ENCODE measurements at places on chromosomes 2 and 18.

DNA sequence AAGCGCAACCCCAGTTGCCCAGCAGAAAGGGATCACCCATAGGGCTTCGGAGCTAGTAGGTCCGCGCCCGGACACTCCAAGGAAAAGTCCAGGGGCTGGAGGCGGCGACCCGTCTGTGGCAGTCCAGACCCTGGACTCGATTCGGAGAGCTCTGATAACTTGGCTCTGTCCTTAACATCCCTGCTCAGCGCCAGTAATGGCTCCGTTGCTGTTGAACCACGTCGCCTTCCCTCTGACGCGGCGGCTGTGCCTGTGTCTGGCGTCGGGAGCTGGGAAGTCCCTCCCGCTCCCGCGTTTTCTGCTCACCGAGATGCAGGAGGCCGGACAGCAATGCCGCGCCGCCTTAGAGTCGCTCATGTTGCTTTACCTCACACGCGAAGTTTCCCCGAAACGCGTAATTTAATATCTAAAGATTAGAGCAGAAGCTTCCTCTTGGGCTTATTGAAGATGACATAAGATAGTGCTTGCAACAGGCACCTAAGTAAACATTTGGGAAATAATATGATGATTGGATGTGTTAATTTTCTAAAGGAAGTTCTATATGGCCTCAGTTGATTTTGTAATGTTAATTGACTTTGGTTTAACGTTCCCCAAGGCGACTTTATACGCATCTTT lies 1.3 kb upstream of the ZBTB14 start:
- peak; percentile 25 for DNase-seq

DNA sequence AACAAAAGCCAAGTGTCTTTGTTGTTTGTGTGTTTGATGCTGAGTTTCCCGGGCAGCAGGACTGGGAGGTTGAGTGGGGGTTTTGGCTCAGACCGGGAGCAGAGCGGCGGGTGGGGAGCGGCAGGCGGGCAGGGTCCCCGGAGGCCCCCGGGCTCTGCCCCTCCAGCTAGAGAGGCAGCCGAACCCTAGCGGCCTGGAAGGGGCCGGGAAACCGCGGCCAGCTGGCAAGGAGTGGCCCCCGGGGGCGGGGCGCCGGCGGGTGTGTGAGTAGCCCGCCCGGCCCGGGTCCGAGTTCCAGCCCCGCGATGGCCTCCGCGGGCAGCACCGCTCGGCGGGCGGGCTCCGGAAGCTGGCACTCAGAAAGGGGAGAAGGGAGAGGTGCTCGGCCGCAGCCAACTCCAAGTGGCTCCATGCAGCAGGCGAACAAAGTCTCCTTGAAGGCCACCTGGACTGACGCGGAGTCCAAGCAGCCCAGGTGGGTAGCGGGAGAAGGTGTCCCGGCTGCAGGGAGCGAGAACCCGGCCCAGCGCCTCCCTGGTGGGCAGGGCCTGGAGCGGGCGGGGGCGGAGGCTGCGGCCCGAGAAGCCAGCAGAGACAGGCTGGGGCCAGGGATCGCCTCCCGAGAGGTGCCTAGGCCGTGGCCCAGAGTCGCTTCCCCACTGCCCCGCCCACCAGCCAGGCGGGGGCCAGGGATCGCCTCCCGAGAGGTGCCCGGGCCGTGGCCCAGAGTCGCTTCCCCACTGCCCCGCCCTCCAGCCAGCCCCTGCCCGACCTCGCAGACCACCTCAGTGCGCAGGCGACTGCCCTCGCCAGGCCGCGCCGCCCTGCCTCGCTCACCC lies at the start of gene ANKRD53:
ANKRD53 (plus strand) TSS at position 290 of the 839 bp plus-strand sequence; CDS start at position 306, 16 bp downstream.
- DNase-seq: no peak

GRCh38 chr18:57164401-57164800 lies 17.5 kb downstream of the BOD1L2 start:
- DNase-seq: no peak

GRCh38 chr2:46010925-46011490 lies 286.2 kb upstream of the EPAS1 start:
- DNase-seq: no peak

DNA sequence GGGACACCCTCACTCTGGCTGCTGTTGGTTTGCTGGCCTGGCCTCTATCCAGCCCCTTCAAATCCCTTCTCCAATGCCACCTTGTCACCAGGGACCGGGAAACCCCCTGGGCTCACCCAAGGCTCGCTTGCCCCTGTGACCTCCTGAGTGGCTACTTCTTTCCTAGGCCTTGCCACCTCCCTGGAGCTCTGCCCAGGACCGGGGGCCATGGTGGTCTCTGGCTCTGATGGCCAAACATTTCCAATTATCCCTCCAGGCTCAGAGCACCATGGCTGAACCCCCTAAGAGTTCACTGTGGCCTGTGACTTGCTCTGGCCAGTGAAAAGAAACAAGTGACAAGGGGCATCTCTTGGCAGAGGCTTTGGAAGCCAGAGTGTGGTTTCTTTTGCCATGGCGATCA lies 237.6 kb downstream of the TFCP2L1 start:
- DNase-seq: no peak

DNA sequence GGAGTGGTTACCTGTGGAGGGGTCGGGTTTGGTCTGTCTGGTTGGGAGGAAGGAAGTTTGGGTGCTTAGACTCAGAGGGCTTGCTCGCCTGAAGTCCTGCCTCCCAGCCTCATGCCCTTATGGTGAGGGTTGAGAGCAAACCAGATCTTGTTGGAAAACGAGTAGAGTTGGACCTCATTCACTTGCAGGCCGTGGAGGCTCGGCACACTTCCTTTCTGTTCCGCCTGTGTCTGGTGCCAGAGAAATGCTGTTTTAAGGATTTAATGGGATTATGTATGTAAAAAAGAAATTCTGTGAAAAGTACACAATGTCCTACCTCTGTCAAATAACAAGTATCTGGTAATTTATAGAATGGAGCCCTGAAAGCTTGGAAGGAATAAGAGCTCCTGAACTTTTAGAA lies 29.6 kb downstream of the GATA6 start:
- no peak for DNase-seq

- DNase-seq: no peak
Observed at GRCh38 chr18:13403786-13404549, 185.4 kb downstream of the LDLRAD4 start.

DNA sequence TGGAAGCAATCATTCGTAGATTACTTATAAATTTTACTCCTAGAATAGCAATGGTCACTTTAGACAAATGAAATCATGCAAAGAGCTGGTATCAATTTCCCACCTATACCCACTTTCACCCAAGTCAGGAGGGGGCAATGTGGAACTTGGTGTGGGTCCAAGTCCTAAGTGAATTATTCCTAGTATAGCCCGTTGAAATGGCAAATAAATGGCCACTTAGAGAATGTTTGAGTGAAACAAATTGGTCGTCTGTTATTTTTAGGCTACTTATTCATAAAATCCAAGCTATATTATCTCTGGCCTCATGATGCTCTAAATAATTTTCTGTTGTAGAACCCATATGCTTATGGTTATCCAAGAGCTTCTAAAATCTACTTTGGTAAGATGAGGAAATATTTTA lies 98.1 kb downstream of the MYO3B start:
- no peak for DNase-seq

DNA sequence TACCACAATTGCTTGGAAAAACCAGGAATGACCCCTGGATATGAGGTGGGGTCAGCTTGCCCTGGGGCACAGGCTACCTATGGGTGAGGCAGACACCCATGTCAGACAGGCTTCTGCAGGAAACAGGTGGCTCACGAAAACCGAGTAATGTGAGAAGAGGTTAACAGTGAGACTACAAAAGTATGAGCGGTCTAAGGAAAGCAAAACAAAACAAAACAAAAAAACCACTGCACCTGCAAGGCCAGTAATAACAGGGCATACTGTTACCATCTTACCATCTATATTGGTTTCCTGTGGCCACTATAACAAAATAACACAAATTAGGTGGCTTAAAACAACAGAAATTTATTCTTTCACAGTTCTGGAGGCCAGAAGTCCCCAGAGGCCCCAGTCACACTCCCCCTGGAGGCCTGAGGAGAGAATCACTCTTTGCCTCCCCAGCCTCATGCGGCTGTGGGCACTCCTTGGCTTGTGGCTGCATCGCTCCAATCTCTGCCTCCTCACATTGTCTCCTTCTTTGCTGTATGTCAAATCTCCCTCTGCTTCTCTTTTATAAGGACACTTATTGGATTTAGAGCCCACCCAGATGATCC lies 86.6 kb upstream of the EPC2 start:
- DNase-seq: peak; percentile 32

- no peak for DNase-seq
Observed at GRCh38 chr2:171564463-171564862, 42.2 kb downstream of the CYBRD1 start.

- no peak for DNase-seq
Observed at GRCh38 chr18:23487738-23488570, 15.4 kb upstream of the RMC1 start.
